ENCODE measurements at places on chromosomes 2 and 18.

- peak; percentile 15 for DNase-seq
These were observed 25.7 kb downstream of the SRBD1 start for GRCh38 chr2:45585267-45585861.

- DNase-seq = peak; percentile 81
These were observed 565.5 kb upstream of the CHAC2 start for GRCh38 chr2:53202063-53202462.

DNA sequence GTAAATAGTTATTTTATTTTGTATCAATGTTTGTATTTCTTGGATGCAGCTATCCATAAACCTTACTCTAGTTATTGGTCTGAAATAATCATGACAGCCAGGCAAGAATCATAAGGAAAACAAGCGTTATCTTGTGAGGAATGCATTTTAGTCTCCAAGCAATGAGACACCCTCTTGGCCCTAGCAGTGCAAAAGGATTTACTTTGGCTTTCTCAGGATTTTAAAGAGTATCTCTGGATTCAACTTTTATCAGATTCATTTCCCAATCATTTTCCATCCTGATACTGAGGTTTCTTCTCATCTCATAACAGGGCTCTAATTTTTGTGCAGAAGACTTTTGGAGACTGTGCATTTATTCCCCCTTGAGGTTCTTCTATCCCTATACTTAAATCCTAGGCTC is 480.8 kb downstream of the TMX3 start:
- DNase-seq = no peak

DNA sequence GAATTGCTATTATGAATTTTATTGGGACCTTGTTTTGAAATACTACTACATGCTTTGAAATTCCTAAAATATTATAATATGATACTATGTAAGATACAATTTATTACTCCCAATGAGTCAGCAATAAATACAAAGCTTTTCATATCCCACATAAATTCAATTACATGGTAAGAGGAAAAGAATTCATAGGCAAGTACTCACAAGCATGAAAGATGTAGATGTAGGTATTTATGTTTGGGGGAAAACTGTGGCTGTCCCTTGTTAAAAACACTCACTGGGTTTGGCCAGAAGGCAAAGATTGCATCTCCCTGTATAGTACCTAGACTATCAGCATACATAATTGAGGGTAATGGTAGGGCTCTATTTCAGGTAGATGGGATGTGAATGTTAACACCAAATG is 90.4 kb downstream of the MBD2 start:
- no peak for DNase-seq

DNA sequence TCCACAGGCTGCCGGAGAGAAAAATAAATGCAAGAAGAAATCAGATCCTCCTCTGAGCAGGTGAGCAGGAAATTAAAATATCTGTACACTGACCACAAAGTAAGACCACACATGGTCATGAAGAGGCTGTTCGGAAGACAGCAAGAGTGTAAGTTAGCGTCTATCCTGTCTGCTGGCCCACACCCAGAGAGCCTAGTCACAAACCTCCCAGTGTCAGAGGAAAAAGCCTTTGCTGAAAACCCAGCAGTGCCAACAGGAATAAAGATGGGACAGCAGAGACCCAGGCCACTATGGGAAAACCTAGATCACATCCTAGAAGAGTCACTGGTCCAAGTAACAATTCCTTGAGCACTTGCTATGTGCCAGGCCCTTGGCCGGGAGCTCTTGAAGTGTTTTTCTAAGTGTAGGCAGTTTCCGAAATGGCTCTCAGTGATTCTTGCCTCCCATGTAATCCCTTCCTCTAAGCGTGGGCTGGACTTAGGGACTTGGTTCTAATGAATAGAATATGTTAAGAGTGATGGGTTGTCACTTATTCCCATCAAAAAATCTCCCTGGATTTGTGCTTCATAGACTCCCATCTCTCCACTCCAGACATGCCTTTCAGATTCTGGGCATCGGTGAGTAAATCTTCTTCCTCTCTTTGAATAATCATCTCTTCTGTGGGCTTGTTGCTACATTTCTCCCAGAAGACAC is 110.9 kb upstream of the PKDCC start:
- DNase-seq = no peak

DNA sequence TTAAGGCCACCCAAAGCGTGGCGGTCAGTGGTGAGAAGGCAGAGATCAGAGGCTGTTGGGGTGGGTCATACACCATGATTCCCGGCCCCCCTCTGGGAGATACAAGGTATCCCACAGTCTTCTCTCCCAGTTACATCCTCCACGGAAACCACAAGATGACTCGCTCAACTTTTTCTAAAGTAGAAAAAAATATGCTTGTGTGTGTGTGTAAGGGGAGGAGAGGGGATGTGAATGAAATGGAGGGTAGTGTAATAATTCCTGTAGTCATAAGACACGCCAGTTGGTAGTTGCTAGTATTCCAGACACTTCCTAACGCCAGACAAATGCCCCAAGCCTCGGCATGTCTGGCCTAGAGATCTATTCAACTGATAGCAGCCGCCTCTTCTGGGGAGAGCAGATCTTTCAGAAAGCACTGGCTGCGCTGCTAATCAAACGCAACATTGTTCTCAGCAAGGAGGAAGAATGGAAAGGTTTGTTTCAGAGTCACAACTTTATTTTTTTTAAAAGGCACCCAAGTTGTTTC is 143.5 kb downstream of the TGIF1 start:
- peak; percentile 63 for DNase-seq

GRCh38 chr18:36372903-36373311 is 75.4 kb downstream of the FHOD3 start:
- DNase-seq = peak; percentile 77

All from fibroblast of skin of left quadriceps (primary cell).